ENCODE measurements at places on chromosomes 7 and 10. TPM values are rescaled to one million over a fixed set of nuclear protein-coding genes. Genes with fewer than 3 reads are reported as not detected.

GRCh38 chr10:76172020-76172419 is 740.6 kb downstream of the LRMDA start:
- no peak overlapping the region for H3K27ac ChIP-seq
- no peak overlapping the region for H3K4me3 ChIP-seq
- DNase-seq, result no peak
- no peaks in the 10 kb centered on the region for H3K36me3 ChIP-seq
- no peaks in the 10 kb centered on the region for H3K4me1 ChIP-seq
- H3K27me3 ChIP-seq, result peaks cover 3% of the 10 kb centered on the region

GRCh38 chr7:13021566-13022300 is 334.3 kb downstream of the ARL4A start:
- H3K27me3 ChIP-seq, result peaks cover 7% of the 10 kb centered on the region
- H3K27ac ChIP-seq, result no peak overlapping the region
- no peak for DNase-seq
- H3K36me3 ChIP-seq, result no peaks in the 10 kb centered on the region
- no peaks in the 10 kb centered on the region for H3K4me1 ChIP-seq
- H3K4me3 ChIP-seq, result no peak overlapping the region

- peaks cover 48% of the 10 kb centered on the region for H3K27me3 ChIP-seq
- H3K27ac ChIP-seq, result no peak overlapping the region
- no peak overlapping the region for H3K4me3 ChIP-seq
- H3K36me3 ChIP-seq, result peaks cover 14% of the 10 kb centered on the region
Observed at GRCh38 chr10:48636901-48637300, 32.0 kb upstream of the ARHGAP22 start.

DNA sequence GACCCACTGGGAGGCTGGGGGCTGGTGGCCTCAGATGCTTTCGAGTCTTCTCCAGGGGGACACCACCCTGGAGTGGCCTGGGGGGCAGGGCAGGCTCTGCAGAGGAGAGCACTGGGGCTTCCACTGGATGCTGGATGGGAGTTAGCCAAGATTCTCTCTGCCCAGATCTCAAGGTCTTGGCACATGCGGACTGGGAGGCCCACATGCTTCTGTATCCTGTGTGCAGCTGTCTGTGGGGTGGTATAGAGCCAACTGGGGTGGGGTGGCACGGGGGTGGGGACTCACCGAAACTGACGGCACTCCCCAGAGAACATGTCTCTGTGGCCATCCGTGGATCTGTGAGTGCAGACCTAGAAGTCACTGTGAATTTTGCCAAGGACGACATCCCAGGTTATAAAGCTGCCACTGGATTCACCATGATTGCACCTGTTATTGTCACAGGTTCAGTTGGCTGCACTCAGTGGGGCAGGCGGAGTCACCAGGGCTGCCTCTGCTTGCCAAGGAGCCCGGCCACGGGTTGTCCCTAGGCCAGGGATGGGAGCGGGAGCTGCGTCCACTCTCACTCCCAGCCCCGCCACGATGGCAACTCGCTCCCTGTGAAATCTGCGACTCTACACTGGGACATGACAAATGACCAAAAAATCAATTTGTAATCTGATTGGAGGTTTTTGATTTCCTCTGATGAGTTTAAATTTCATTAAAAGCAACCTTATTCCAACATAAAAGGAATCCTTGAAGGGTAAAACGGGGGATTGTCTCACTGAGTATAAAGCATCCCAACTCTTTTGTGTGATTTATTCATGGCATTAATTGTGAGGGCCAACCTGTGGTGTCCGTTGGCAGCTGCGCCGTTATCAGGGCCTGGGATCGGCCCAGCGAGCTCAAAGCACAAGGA is 131.3 kb downstream of the EBF3 start:
- no peak overlapping the region for H3K27ac ChIP-seq
- no peak overlapping the region for H3K4me3 ChIP-seq
- H3K4me1 ChIP-seq, result no peaks in the 10 kb centered on the region
- H3K36me3 ChIP-seq, result no peaks in the 10 kb centered on the region
- no peak for DNase-seq
- no peaks in the 10 kb centered on the region for H3K27me3 ChIP-seq

DNA sequence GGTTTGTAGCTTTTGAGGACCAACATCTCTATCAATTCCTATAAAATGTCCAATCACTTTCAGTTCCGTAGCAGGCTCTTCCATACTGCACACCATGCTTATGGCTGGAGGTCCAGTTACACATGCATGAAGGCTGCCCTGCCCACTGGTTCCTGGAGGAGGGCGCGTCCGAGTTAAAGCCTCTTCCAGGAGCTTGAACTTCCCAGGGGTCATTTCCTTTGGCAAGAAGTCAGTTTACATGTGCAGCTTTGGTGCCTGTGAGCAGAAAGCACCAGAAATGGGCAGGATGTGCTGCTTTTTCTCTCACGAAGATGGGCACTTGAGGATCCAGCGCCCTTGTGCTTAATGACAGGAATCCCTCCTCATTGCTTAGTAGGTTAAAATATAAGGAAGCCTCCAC is 17.6 kb upstream of the PHYH start:
- no peak overlapping the region for H3K27ac ChIP-seq
- no peaks in the 10 kb centered on the region for H3K4me1 ChIP-seq
- H3K36me3 ChIP-seq, result no peaks in the 10 kb centered on the region
- DNase-seq, result no peak

The PRR15 gene
- not detected for total RNA-seq

The TMEM140 gene
- total RNA-seq, result 27.1 TPM

The KCNMA1 gene
- not detected for total RNA-seq
